Activated CD4-positive, alpha-beta T cell treated with anti-CD3 and anti-CD28 coated beads, Interleukin-2, amount 10 ng/mL, durations not matched to agents 24 days and 14 days (primary cell): ENCODE measurements at places on chromosomes 11 and 22.
A peak's percentile ranks its signal among the peaks of the same experiment; 100 is the strongest.

GRCh38 chr22:49150801-49151221 is 676.9 kb downstream of the BRD1 start:
- DNase-seq = no peak

DNA sequence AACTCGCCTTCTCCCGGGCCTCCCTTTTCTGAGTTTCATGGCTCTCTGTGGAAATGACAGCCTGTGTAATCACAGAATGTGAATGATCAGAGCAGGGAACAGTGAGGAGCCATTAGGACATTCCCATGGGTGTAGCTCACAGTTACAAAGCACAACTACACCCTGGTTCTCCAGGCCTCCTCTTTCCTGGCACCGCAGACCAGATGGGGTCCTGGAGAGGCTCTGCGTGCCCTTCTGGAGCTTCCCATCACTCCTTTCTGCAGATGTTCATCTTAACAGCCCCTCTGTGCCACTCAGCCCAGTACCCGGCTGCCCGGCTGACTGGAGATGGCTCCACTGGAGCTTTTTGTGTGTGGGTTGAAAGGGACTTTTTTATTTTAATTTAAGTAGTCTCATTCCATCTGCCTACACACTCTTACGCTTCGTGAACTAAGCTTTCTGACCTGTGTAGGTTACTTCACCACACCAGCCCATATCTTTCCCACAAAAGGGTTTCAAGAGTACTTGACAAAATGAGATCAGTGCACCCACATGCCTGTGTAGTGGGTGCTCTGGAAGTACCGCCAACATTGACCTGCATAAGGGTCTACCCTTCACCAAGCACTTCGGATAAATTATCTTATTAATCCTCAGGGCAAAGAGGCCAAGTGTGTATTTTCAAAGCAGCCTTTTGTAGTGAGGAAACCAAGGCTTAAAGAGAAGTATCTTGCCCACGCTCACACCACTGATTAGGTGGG is 29.8 kb downstream of the SREBF2 start:
- peak; percentile 72 for DNase-seq

GRCh38 chr11:17148536-17148935 is 59.2 kb downstream of the PIK3C2A start:
- no peak for DNase-seq

DNA sequence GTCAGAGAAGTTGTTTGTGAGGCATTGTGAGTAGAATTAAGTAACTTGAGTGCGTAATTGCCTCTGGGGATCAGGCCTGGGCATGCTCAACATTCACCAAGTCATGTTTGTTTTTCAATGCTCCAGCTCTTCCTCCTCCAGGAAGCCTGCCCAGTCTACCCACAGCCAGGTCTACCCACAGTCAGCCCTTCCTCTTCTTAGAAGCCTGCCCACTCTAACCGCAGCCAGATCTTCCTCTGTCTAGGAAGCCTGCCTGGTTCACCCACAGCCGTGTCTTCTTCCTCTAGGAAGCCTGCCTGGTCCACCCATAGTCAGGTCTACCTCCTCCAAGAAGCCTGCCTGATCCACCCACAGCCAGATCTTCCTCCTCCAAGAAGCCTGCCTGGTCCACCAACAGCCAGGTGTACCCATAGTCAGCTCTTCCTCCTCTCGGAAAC is 25.0 kb downstream of the LRP5 start:
- DNase-seq = peak; percentile 70

DNA sequence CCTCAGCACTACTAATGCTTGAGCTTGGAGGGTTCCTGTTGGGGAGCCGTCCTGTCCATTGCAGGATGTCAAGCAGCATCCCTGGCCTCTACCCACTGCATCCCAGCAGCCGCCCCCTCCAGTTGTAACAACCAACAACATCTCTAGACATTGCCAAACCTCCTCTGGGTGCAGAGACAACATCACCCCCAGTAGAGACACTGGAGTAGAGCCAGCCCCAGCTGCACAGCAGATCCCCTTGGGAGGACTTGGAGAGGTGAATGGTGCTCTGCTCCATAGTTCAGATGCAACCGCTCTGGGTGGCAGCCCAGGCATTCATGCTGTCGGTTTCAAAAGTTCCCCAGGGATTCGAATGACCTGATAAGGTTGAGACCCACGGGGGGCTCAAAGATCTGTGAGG is 259.0 kb downstream of the MN1 start:
- no peak for DNase-seq

DNA sequence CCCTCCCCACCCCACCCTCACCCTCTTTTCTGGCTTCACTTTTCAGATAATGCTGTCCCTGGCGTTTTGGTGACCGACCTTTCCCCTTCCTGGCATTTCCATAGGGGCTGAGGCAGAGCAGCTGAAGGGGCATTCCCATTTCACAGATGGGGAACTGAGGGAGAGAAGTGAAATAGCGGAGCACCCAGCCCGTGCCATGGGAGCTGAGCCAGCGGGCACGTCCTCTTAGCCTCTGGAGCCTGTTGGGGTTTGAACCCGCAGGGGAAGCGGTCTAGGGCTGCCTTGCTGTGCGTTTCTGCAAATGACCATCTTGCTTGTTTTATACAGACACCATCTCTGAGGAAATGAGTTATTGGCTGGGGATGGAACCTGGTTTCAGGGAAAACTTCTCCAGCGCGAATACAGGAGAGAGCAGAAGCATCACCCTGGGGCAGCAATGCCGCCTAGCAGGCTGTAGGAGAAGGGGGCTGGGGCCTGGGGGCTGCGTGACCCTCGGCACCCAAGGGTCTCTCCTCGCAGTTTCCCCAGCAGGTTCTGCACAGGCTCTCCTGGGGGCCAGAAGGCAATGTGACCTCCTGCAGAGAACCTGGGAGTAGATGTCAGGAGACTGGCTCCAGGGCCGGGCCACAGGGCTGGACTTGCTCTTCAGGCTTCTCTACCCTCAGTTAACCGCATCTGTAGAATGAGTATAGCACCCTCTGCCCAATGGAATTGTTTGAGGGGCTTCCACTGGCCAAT is 1.5 kb downstream of the PTPRJ start:
- peak; percentile 73 for DNase-seq

DNA sequence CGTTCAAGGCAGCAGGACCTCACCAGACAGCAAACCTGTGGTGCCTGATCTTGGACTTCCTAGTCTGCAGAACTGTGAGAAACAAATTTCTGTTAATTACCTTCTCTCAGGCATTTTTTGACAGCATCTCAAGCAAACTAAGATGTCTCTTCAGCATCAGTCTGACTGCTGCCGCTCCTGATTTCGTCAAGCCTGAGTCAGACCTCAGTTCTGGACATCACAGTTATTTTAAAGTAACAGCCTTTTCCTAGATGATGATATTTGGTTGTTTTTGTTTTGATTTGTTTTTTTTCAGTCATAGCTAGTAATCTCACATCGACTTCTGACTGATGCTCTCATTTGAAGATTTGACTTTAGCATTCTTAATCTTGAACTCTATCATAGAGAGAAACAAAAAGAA is 71.9 kb downstream of the BLID start:
- no peak for DNase-seq

GRCh38 chr11:120590472-120590871 is 78.9 kb downstream of the GRIK4 start:
- DNase-seq = no peak

DNA sequence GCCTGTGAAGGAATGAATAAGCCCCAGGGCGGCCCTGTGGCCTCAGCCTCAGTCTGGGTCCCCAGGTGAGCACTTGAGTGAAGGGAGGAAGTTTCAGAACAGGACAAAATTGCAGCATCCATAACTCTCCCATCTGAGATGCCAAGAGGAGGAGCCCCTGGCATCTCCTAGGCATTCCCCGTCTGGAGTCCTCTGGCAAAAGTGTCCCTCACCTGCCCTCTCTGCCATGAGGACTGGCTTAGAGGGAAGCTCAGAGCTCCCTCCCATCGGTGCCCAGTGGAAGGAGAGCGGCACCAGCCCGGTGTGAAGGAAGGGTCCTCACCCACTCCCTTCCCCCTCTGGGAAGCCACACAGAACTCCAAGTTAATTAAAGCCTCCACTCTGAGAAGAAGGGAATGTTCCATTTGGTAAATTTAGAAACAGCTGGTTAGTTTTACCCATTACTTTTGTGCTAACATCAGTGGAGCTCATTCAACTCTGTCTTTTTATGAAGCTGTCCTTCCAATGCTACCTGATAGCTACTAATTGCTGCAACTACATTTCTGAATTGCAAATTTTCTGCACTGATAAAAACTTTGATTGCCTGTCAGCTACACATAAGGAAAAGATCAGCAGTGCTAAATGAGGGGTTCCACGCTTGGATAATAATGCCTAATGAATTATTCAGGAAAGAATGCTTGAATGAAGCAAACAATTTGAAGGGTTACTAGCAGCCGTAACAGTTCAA is 123.3 kb upstream of the RCN1 start:
- DNase-seq = no peak

DNA sequence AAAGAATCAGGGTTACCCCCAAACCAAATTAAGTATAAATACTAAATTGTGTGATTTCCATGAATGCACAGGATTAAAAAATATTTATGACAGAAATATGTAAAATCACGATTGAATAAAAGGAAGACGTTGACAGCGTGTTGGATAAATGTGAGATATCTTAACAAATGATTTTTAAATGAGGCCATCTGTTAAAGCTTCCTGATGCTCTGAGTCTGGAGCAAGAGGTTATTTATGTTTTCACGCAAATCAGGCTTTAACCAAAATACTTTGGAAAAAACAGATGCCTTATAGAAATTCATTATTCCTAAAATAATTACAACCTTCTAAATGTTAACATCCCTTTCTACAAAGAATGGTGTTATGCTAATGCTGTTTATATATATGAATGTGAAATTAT is 123.3 kb downstream of the PAX6 start:
- no peak for DNase-seq

DNA sequence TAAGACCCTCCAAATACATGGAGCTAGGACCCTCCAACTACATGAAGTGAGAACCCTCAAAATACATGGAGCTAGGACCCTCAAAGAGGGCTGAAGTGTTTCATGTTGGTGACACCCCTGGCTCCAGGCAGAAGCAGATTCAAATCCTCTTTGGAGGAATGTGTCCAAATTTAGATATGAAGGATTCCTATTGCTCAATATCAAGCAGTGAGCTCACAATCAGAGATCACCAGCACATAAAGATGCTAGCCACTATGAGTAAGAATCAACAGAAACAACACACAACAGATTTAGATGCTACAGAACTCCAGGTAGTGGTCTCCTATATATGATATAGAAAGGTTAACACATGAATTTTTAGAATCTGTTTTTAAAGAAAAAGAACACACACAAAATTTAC is 11.2 kb upstream of the RAB3IL1 start:
- DNase-seq = no peak

GRCh38 chr22:36285017-36285416 is 32.1 kb downstream of the APOL1 start:
- DNase-seq = no peak

GRCh38 chr11:119573858-119574257 is 150.9 kb upstream of the THY1 start:
- DNase-seq = no peak

GRCh38 chr11:57645689-57646085 is 4.0 kb downstream of the YPEL4 start:
- no peak for DNase-seq

DNA sequence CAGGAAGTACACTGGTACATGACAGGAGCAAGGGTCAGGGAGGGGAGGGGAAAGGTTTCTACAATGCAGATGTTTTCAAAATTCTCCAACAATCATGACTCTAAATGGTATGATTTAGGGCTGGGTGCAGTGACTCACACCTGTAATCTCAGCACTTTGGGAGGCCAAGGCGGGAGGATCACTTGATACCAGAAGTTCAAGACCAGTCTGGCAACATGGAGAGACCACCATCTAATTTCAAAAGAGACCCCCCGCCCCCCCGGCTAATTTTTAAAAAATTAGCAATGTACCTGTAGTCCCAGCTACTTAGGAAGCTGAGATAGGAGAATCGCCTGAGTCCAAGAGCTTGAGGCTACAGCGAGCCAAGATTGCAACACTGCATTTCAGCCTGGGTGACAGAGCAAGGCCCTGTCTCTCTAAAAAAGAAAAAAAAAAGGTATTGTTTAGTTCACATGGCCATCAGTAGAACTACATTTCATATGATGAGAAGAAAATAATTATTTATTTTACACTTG is 15.9 kb upstream of the OLFML1 start:
- DNase-seq = no peak

GRCh38 chr11:21343204-21343603 is 673.8 kb downstream of the NELL1 start:
- no peak for DNase-seq

GRCh38 chr11:110992481-110992880 is 253.0 kb upstream of the POU2AF2 start:
- DNase-seq = no peak

DNA sequence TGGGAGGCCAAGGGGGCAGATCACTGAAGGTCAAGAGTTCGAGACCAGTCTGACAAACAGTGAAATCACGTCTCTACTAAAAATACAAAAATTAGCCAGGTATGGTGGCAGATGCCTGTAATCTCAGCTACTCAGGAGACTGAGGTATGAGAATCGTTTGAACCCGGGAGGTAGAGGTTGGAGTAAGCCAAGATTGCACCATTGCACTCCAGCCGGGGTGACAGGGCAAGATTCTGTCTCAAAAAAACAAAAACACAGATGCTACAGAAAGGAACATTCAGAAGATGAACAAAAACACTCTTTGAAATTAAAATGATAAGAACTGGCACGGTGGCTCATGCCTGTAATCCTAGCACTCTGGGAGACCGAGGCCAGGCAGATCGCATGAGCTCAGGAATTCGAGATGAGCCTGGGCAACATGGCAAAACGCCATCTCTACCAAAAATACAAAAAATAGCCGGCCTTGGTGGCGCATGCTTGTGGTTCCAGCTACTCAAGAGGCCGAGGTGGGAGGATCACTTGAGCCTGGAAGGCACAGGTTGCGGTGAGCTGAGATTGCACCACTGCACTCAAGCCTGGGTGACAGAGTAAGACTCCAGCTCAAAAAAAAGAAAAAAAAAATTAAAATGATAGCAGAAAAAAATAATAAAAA is 8.5 kb downstream of the RAB6A start:
- DNase-seq = no peak

DNA sequence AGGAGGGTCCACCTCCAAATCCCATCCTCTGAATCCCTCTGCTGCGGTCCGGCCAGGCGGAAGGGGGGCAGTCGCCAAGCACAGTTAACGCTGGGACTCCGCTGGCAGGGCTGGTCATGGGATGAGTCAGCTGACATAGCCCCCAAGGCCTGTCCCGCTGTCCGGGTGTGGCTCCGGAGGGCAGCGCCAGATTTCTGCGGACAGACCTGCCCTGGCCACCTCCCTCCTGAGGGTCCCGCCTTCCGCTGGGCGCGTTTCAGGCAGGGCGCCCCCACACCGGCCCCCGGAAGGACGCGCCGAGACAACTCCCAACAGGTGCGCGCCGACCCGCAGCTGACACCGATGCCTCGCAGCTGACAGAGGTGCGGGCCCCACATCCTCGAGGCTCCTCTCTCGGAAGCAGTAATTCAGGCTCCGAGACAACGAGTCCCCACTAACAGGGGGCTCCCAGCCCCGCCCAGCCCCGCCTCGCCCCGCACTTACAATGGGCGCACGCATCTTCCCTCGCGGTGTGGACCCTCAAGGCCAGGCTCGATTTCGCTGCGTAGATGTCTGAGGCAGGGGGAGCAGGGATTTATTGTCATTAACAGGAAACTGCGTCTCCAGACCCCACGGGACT is 607 bp downstream of the PLAAT3 start:
- peak; percentile 76 for DNase-seq
